Stromal cell of bone marrow (primary cell): ENCODE measurements at places on chromosomes 11 and 22.

- DNase-seq: no peak
Measured at GRCh38 chr11:115272925-115273324, 231.3 kb downstream of the CADM1 start.

GRCh38 chr11:122729139-122729538, 73.6 kb downstream of the UBASH3B start:
- no peak for DNase-seq

DNA sequence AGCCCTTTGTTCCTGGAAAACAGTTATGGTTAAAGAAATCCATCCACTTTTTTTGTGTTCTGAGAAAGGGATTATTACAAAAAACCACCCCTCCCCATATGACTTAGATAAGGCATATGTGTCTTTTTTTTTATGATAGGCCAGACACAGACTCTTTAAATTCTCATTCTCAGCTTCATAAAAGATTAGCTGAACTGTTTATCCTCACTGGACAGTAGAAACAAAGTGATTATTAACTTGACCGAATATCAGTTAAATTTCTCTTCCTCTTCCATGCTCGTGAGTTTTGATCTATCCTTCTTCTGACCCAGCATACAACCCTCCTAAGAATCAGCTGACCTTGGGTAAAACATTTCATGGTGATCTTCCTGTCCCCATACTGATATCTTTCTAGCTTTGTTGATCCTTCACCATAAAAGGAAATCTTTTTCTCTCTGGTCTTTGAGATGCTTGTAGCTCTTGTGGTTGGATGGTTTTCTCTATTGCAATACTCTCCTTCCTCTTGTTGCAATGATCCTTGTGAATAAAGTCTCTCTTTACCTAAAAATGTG, 26.2 kb downstream of the OR2AG2 start:
- DNase-seq: no peak

GRCh38 chr22:39514373-39514973, 5.9 kb upstream of the ATF4 start:
- no peak for DNase-seq

DNA sequence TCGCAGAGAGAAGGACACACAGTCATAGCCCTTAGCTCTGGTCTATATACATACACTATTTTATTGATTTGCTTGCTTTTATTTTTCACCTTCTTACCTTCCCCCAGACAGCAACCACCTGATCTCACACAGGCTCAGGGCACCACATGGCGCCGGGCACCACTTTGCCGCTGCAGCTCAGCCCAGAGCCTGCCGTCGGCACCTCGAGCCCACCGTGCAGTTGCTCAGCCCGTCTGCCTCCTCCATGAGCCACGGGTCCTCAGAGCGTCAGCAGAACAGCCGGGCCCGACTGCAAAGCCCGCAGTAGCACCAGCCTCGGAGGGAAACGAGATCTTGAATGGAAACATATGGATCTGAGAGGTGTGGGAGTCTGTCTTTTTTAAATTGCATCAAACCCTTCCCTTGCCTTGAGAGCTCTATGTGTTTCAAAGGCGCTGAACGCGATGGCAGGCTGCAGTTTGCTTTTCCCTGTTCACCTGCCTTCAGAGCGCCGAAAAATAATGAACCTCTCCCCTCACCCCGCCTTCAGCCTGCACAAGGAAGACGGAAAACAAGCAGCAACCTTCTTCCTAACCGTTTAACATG, 505.4 kb downstream of the MN1 start:
- DNase-seq: no peak

DNA sequence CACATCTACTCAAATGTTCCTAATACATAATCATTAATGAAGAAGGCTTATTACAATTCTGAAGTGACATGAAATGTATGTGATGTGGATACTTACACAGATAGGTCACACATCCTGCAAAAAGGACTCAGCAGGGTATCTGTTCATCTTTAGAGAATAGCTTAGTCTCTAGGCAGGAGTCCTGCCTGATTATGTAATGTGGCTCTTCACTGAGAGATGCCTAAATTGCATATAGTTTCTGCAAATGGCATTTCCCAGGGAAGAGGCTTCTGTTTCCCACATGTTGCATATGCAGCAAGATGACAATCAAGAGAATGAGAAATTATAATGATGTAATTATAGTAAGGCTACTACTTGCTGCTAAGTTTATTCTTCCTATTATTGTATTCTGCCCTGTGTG, 58.8 kb upstream of the SLC36A4 start:
- no peak for DNase-seq

DNA sequence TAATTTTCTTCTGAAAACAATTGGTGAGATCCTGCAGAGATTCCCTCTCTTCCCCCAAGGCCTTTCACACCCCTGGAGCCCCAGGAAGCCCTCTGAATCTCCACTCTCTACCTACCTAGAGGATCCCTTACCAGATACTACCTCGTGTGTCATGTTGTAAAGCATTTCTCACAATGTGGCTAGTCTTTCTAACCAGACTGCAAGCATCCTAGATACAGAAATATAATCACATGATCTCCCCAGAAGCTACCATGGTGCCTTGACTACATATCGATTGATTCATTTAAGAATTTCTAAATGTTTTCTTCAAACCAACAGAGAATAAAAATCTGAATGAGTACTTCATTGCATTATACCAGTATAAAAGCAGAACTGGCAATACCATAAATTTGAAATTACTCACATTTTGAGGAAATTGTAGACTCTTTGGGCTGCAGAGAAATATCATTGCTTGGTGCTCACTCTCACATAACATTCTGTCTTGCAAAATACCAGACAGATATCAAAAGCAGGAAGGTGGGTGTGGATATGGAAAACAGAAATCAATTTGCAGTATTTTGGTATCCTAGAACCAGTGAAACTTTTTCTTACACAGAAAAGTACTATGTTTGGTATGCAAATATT, 113.5 kb downstream of the MAML2 start:
- DNase-seq: no peak

DNA sequence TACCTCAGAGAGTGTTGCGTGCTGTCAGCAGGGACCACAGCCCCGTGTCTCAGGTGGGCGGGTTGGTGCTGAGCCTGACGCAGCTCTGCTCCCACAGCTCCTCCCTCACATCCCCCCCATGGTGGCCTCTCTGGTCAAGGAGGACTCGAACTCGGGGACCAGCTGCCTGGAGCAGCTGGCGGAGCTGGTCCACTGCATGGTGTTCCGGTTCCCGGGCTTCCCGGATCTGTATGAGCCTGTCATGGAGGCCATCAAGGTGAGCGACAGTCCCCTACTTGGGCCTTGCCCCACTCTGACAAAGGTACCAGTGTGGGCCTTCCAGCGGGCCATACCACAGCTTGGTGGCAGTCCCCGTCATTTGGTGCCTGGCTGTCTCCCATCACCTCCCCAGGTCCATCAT, 11.8 kb downstream of the USP35 start:
- DNase-seq: no peak

DNA sequence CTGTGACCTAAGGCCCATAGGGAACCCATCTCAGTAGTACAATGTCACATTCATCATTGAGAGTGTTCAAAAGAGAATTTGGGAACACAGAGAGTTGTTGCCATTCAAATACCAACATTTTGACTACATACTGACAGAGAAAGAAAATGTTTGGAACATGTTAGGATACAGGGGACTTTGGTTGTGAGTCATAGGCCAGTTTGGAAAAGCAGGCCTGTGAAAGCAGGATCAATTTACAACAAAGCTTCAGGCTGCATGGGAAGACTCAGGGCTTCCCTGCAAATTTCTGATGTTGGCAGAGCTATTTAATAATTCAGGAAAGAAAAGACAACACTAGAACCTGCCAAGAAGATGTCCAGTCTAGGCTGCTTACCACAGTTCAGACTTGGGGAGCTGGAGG, 374 bp downstream of the NLRP10 start:
- DNase-seq: peak; percentile 77

- DNase-seq: no peak
Measured at GRCh38 chr22:43750751-43751150, 61.4 kb downstream of the EFCAB6 start.

DNA sequence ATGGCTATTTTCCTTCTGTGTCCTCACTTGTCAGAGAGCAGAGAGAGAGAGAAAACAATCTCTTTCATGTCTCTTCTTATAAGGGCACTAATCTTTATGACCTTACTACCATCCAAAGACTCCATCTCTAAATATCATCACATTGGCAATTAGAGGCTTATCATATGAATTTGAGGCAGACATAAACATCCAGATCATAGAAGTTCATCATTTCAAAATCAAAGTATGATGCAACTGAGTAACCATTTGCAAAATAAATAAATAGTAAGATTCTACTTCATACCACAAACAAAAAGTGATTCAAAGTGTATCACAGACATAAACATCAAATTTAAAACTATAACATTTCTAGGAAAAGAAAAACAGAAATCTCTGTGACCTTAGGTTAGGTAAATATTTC, 504.7 kb upstream of the ARHGAP42 start:
- no peak for DNase-seq

DNA sequence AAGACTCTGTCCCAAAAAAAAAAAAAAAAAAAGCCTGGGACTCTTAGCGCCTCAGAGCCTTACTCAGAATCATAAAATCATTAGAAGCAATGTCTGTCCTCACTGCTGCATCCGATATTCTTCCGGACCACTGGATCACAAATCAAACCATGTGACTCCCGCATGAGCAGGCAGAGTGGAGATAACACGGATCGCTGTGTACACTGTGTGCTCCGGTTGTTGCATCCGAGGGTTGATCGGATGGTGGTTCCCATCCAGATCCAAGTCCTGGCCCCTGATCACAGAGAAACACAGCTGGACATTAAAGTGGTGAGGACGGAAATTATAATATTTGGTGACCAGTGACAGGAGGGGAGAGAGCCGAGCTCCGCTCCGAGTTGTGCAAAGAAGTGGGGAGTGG, 9.7 kb upstream of the TXNRD2 start:
- DNase-seq: no peak

GRCh38 chr11:61596990-61597389, 16.1 kb upstream of the SYT7 start:
- no peak for DNase-seq

- DNase-seq: no peak
Measured at GRCh38 chr22:22124374-22124773, 120.2 kb upstream of the VPREB1 start.

GRCh38 chr22:35319244-35319985, 19.7 kb downstream of the TOM1 start:
- DNase-seq: no peak

- no peak for DNase-seq
Measured at GRCh38 chr11:28976801-28977145, 868.6 kb downstream of the METTL15 start.

- DNase-seq: no peak
Measured at GRCh38 chr11:118339281-118339961, 3.1 kb downstream of the CD3D start.

- no peak for DNase-seq
Measured at GRCh38 chr22:44775862-44776261, 23.5 kb downstream of the ARHGAP8 start.
